ENCODE measurements at places on chromosomes 3 and 15. TPM values are rescaled to one million over a fixed set of nuclear protein-coding genes. Genes with fewer than 3 reads are reported as not detected.

The RYR3 gene
- 62.5 TPM for total RNA-seq

DNA sequence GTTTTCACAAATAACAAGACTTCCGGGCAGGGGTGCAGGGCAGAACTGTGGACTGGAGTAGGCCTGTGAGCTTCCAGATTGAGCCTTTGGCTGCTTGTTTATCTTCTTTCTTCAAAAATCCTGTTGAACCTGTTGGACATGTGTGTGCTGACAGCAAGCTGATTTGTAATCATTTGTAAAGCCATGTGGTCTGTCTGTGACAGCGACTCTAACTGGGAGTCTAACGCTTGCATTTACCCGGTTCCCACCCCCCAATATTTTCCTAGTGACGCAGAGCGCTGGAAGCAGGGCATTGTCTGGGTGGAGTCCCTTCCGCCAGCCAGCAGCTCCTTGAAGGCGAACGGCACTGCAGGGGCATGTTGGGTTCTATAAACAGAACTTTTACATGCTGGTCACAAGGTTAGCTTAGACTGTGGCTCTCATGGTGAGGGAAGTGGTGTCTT lies 85.7 kb upstream of the MYZAP start:
- no peak for DNase-seq

- DNase-seq: no peak
Measured at GRCh38 chr15:101013769-101014675, 94.9 kb downstream of the LRRK1 start.

- no peak for DNase-seq
Measured at GRCh38 chr3:73479325-73479724, 145.4 kb downstream of the PDZRN3 start.

- no peak for DNase-seq
Measured at GRCh38 chr15:49023354-49023753, 22.9 kb downstream of the SECISBP2L start.
